ENCODE measurements at places on chromosomes 3 and 15. TPM values are rescaled to one million over a fixed set of nuclear protein-coding genes. Genes with fewer than 3 reads are reported as not detected.
A peak's percentile ranks its signal among the peaks of the same experiment; 100 is the strongest.

DNA sequence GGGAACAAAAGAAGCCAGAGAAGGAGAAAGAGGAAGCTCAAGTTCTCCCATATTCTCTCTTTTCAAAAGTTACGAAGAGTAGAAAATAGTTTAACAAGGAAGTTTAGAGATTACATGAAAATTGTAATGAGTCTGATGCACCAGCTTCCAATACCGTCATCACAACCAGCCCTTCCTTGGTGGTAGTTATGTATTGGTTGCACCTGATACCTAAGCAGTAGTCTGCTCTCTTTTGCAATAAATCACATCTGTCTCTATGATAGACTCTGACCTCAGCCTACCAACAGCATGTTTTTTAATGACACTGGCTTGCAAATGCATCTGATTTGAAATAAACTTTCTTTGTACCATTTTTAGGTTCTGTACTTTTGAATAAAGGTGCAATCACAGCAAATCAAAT lies 575.8 kb downstream of the FHIT start:
- DNase-seq: no peak

Gene RLBP1
- total RNA-seq: not detected

Gene SLC22A13
- total RNA-seq: 0.22 TPM

GRCh38 chr3:128487813-128488635 lies 5.0 kb downstream of the GATA2 start:
- DNase-seq: peak; percentile 92

Gene RTP3
- not detected for total RNA-seq

Gene GOLGA6L7
- total RNA-seq: not detected

Gene ACSBG1
- total RNA-seq: not detected

GRCh38 chr3:158819282-158819681 lies 17.4 kb downstream of the MFSD1 start:
- no peak for DNase-seq

GRCh38 chr3:124781476-124782376 lies 51.5 kb downstream of the UMPS start:
- no peak for DNase-seq

GRCh38 chr3:196360586-196360985 lies 22.4 kb upstream of the TM4SF19 start:
- no peak for DNase-seq

GRCh38 chr3:161423911-161424522 lies 52.7 kb upstream of the SPTSSB start:
- no peak for DNase-seq

DNA sequence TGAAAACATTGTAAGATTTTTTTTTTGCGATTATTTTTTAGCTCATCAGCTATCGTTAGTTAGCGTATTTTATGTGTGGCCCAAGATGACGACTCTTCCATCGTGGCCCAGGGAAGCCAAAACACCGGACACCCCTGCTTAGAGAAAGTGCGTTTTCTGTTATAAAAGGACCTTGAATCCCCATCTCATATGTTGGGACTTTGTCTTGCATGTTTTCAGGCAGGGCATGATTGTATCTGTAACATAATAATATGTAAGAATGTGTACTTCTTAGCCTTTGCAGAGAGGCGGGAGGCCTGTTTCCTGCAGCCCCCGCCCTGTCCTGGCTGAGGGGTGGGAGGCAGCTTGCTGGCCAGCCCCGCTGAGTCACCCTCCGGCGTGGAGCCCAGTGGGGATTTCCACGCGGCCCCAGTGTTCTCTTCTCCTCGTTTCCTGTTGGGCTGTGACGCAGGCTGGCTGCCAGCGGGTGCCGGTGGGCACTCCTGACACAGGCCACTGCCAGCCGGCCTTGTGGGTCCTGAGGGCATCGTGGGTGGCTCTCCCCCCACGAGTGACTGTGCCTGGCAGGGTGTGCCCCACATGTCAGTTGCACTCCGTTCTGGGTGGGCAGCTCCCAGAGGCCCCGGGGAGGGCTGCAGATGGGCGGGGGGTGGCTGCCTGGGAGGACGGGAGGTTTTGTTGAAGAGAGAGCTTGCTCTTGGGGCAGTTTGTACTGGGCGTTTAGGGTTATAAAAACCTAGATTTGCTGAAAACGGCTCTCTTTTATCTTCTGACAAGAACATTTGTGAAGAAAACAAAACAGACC lies 55.6 kb downstream of the SMAD3 start:
- peak; percentile 93 for DNase-seq

DNA sequence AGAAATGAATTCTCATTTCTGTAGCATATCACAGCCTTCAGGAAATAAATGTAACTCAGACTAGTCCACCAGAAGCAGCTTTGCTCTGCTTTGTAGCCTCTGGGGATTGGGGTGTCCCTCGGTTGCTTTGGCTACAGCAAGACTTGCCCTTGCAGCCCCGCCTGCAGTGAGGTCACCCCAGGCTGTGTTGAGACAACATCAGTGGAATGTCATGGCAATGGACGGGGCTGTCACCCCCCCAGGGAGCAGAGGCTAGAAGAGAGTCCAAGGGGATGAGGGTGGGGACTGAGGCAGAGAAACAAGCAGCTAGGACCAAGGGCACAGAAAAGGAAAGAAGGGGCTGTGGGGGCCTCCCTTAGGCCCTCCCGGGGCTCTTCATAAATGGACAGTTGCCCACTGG lies 854 bp downstream of the CLEC3B start:
- peak; percentile 82 for DNase-seq

DNA sequence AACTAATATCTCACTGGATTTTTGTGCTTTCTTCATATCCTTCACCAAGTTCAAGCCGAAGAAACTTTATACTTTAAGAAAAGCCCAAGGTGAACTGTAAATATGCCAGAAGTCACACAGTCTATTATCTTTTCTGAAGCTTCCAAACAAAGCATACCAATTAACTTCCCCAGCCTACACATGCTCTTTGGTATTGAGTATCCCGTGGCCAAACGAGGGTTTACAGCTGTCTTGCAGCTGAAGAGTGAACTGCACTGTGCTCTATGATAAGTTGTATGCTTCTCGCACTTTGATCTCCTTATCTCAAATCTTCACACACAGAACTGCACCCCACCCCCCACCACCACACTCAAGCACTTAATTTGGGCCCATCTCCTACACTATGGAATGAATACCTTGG lies 215.6 kb upstream of the VEPH1 start:
- DNase-seq: no peak

DNA sequence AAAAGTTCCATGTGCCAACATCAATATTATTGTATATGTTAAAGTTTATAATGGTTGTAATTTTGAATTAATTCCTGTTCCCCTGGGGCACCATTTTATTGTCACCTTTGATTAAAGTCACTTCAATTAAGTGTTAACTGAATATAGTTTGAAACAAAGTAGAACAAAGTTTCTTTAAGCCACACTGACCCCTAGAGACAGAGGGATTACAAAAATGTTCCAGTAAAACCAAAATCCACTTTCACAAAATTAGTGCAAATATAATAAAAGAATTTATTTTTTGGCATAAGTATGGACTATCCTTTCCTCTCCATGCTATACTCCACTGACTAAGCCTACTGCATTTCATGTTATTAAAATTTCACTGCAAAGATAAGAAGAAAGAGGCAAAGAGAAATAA lies 123.9 kb downstream of the ZMAT3 start:
- DNase-seq: no peak

Gene RPUSD3
- 28.3 TPM for total RNA-seq
